ENCODE measurements at places on chromosomes 7 and 10.

DNA sequence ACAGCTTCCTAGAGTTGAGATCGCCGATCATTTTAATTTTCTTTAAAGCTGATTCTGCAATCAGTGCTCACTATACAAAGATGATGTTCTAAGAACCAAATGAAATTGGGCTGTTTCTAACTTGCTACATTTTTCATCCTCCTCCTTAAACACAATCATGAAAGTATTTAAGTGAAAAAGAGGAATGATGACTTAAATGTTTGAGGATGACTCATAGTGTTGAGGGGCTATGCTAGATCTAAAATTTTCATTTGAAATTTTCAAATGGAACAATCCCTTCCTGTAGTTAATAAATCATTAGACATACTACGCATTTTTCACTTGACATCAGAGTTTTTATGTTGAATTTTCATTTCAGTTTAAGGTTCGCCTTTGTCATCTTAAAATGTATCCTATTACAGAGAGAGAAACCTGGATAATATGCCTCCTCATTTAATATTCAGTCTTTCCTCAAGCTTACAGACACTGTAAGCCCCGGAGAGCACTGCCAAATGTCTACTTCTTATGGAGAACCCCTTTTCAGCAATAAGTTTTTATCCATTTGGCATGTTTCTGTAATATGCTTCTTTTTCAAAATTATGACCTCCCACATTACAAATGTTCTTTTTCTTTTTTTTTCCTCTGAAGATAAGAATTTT, 499.6 kb downstream of the MAGI2 start:
- no peak for DNase-seq

GRCh38 chr10:71717551-71717951, 2.0 kb downstream of the C10orf105 start:
- DNase-seq, result no peak

GRCh38 chr7:28228396-28228795, 47.8 kb upstream of the JAZF1 start:
- DNase-seq, result no peak

DNA sequence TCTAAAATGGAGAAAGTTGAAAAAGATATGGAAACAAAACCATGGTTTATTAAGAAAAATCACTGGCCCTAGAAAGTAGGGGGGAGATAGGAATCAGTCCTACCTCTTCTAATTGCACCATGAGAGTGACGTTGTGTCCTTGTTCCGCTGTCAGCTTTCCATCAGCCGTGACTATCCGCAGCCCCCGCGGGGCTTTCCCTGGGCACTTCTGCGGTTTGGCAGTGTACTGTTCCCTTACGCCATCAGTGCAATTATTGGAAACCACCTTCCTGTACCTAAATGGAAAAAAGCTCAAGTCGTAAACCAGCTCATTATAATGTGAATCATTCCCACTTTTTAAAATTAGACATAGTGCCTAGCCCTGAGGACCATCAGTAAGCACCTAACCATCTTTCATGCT, 512.2 kb downstream of the SORCS1 start:
- DNase-seq, result no peak

DNA sequence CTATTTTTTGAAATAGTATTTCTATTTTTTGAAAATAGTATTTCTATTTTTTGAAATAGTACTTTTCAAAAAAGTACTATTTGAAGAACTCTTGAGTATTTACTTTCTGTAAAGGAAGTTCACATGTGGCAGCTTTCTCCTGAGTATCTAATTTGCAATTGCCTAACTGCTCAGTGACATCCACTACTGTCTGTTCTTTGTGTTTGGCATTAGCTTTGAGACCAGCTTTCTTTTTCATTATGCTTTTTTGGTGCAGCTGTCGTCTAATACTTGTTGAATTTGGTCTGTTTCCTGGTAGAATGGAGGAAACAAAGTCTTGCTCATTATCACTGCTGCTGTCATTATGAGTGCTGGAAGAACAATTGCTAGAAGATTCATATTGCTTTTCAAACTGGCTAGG, 99.1 kb downstream of the BMPR1A start:
- DNase-seq, result no peak

DNA sequence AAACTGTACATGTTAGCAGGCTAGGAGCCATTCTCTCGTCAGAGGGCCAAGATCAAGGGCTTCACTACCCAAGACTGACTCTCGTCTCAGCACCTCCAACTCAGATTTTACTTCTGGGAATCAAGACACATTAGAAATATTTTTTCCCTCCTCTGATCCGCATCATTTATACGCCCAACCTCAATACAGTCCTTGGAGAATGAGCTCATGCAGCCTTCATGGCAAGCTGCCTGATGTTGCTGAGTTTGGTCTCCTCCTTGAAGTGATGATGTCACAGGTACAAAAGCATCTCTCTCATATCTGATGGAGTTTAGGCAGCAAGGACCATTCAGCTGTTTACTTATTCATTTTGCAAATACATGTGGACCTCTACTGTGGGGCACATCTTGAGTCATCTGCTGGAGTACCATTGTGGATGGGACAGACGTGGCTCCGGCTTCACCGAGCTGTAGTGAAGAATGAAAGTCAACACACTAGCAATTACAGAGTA, 114.0 kb downstream of the BMPER start:
- no peak for DNase-seq

GRCh38 chr10:68172324-68172723, 59.6 kb downstream of the ATOH7 start:
- DNase-seq, result no peak

DNA sequence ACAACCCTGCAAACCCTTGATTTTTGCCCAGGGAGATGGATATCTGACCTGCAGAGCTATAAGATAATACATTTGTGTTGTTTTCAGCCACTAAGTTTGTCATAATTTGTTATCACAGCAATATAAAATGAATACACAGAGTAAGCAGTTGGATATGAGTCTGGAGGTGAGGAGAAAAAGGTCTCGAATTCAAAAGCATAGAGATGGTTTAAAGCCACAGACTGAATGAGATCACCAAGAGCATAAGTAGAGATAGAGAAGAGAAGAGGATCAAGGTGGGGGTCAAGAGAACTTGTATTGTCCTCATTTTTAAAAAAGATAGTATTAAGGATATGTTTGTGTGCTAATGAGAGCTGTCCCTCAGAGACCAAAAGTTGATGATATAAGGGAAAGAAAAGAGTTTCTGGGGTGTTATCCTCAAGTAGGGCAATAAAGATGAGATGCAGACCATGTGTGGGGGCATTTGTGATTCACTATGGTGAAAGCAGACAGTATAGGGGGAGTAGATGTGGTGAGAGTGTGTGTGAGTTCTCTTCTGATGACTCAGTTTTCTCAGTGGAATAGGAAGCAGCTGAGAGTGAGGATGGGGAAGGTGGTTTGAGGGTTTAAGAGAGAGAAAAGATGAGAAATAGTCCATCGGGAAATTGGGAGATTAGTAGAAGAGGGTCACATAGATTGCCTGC, 25.8 kb upstream of the PCGF5 start:
- DNase-seq, result peak; percentile 12

GRCh38 chr7:82442492-82443035, 1.0 kb downstream of the CACNA2D1 start:
- DNase-seq, result no peak

DNA sequence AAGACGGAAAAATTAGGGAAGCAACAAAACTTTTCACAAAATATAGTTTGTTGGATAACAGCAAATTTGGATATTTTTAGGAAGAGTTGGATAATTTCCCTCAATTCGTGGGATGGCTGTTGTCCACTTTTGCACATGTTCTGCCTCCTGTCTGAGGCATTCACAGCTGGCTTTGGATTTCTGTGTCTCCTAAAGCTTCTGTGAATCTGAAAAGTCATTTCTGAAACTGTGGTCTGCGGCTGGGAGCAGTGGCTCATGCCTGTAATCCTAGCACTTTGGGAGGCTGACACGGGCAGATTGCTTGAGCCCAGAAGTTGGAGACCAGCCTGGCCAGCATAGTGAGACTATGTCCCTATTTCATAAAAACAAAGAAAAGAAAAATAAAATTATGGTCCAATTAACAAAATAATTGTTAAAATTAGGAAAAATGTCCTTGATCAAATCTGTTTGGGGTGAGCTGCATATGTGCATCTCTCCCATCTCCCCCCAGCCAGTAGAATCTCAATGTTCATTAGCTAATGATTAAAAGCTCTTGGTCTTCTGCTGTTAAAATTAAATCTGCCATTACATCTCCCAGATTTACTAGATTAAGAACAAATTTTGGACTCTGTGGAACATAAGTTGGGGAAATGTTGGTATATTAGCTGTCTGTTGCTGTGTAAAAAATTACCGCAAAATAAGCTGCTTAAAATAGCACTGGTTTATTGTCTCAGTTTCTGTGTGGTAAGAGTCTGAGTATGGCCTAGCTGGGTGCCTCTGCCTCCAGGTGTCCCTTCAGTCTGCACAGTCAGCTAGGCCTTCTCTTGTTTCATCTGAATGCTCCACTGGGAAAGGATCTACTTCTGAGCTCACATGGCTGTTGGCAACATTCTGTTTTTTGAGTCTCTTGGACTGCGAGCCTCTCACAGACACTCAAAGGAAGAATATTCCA, 332.0 kb upstream of the FZD1 start:
- DNase-seq, result no peak

DNA sequence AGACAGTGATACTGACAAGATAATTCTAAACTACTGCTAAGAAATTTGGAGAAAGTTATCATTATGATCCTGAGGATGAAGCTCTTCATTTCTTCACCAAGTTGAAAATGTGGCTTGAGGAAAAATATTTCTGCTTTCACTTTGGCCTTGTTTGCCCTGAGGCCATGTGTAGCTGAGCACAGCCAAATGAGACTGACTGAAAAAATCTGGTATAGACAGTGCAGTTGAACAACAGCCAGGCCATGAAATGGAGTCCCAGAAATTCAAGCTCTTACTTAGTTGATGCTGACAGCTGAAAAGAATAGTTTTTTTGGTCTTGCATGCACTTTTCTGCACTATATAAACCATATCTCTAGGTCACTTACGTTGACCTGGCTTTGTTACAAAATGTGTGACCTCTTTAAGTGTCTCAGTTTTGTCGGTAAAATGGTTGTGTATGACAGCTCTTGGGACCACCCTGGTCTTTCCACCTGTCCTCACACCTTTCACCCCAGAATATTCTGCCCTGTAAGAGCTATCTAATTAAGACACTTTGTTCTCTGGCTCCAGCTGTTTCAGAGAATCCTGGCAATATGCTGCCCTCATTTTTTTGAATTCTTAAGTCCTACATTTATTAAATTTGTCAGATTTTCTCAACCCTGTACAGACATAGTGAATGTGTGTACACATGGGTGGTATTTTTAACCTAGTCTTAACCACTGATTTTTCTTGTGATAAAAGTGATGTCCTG, 91.3 kb downstream of the CD36 start:
- DNase-seq, result no peak

GRCh38 chr10:61975391-61975932, 74.0 kb downstream of the ARID5B start:
- DNase-seq, result peak; percentile 78

- no peak for DNase-seq
Observed at GRCh38 chr10:115968236-115968635, 304.8 kb downstream of the GFRA1 start.

GRCh38 chr7:113247198-113247597, 128.8 kb upstream of the SMIM30 start:
- no peak for DNase-seq

DNA sequence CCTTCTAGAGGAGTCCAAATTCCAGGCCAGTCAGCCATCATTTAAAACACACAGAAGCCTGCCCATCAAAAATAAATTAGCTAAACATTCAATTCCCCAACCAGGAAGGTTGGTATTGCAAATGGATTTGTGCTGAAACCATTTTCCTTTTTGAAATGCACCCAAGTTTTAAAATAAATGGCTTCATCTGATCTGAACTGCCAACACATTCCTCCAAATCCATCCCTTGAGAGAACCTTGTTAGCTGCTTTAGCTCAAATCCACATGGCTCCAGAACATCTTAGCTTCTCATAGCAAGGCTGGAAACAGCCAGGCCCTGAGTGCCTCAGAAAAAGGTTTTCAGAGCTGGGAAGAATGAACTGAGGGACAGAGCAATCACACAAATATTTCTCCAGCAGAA, 306.3 kb downstream of the FZD1 start:
- DNase-seq, result no peak

DNA sequence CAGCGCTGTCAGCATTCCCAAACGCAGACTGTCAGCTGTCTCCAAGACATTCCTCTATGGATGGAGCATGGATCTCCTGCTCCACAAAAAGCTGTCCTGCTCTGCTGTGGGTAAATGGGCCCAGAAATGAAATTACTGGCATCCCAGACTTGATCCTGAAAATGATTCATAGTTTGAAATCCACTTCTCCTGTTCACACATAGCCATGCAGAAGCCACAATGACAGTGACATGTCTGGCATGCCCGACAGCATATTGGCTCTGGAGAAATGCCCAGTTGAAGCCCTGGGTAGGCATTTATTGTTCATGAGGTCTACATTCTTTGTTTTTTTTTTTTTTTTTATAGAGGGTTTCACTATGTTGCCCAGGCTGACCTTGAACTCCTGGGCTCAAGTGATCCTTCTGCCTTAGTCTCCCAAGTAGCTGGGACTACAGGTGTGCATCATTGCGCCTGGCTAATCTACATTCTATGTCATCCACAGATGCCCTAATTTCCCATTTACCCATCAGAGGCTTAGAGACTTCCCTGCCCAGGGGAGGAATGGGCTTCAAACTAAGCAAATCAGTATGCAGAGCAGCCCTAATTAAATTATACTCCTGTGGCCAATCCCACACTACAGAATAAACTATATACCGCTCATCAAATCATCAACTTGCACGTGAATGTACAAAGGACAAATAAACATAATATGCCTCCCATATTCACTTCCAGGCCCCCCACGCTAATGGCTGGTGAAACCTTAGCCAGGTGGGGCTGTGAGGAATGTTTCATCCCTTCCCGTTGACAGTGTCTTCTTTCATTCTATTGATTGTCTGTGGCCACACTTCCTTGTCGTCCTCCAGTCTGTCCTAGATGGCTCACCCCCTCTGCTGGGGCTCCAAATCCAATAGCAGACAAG, 61.8 kb upstream of the EEPD1 start:
- DNase-seq, result no peak

GRCh38 chr7:51430480-51431086, 114.0 kb upstream of the COBL start:
- DNase-seq, result peak; percentile 3

- DNase-seq, result no peak
Observed at GRCh38 chr10:12212454-12212853, 16.5 kb downstream of the CDC123 start.

DNA sequence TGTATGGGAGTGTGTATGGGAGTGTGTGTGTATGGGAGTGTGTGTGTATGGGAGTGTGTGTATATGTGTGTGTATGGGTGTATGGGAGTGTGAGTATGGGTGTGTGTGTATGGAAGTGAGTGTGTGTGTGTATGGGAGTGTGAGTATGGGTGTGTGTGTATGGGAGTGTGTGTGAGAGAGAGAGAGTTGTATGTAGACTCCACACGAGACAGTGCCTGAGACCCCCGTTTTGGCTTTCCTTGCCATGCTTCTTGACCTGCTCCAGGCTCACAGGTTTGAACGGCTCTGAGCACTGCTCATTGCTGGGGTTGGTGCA, 49.7 kb downstream of the COL17A1 start:
- no peak for DNase-seq

- no peak for DNase-seq
Observed at GRCh38 chr7:51446356-51446755, 129.7 kb upstream of the COBL start.

GRCh38 chr7:5266191-5267028, 16.3 kb upstream of the SLC29A4 start:
- DNase-seq, result no peak

GRCh38 chr7:102045681-102046372, 228.4 kb downstream of the CUX1 start:
- no peak for DNase-seq

GRCh38 chr7:44631458-44632115, 25.2 kb downstream of the OGDH start:
- DNase-seq, result peak; percentile 34

Data from bone marrow (tissue), 2 donors.